Caki2 (cell line): ENCODE measurements at places on chromosomes 3 and 15. TPM values are rescaled to one million over a fixed set of nuclear protein-coding genes. Genes with fewer than 3 reads are reported as not detected.
A peak's percentile ranks its signal among the peaks of the same experiment; 100 is the strongest.

DNA sequence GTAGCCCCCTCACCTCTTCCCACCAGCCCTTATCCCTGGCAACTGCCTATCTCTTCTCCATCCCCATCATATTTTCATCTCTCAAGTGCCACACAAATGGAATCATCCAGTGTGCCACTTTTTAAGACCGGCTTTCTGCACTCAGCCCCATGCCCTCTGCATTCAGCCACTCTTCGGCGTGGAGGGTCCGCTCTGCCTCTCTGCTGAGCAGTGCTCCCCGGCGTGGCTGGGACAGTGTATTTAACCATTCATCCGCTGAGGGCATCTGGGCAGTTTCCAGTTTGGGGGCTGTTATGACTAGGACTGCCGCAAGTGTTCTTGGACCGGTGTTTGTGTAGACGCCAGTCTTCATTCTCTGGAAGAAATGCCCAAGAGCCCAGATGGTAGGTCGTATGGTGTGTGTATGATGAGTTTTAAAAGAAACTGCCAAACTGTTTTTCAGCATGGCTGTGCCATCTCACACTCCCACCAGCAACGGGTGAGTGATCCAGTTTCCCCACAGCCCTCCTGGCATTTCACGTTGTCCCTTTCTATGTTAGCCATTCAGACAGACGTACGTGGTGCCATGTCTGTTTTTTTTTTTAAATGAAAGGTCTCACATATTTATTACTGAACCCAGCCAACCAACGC, 20.9 kb downstream of the IQSEC1 start:
- no peak for DNase-seq

DNA sequence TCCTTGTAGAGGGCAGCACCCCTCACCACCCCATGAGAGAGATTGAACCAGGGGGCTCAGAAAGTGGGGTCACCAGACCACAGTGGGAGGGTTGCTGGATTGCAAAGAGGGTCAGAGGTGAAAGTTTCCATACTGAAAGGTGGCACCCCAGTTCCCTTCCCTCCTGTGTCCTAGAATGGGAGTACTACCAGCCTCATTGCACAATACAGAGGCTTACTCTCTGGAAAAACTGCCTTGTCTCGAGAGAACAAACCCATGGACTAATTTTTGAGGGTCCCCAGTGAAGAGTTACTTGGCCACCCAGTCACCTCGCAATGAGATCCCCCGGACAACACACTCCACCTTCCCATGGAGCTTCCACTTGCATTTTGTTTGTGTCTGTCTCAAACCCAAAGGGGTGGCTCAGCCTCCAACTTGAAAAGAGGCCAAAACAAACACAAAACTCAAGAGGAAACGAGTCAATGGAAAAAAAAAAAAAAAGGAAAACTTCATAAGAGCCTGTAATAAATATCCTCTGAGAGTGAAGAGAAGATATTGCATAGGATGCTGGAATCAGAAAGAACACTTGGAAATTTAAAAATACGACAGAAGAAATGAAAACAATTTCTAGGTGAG, 18.6 kb downstream of the MESP2 start:
- DNase-seq, result peak; percentile 18

DNA sequence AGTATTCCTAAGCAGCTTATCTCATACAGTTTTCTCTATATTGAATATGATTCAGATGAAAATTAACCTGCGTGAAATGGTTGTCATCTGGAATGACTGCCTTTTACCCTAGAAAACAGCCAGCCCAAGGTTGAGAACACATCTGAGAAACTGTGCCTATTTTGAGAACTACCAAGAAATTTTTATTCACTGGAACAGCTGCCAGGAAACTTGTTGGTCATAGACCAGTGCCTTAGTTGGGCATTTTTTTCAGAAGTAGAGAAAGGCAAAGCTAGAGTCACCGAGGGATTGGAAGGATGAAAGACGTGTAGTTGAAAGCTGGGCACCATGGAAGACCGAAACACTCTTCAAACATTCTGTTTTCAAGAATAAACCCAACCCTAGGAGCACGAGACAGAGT, 277.1 kb downstream of the LPP start:
- no peak for DNase-seq

CCR8 gene
- total RNA-seq, result not detected in 2 replicates

DNA sequence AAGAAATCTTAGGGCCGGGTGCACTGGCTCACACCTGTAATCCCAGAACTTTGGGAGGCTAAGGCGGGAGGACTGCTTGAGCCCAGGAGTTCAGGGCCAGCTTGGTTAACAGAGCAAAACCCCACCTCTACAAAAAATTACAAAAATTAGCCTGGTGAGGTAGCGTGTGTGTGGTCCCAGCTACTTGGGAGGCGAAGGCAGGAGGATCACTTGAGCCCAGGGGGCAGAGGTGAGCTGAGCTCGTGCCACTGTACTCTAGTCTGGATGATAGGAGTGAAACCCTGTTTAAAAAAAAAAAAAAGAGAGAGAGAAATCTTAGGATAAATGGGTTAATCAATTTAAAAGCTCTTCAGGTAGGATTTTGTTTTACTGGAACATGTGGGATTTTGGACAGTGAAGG, 31.2 kb upstream of the DUT start:
- no peak for DNase-seq

MCCC1 gene
- total RNA-seq, result 5.8 and 7.7 TPM in 2 replicates
